GM23338 (cell line): ENCODE measurements at places on chromosomes 3 and 15. TPM values are rescaled to one million over a fixed set of nuclear protein-coding genes. Genes with fewer than 3 reads are reported as not detected.
A peak's percentile ranks its signal among the peaks of the same experiment; 100 is the strongest.

DNA sequence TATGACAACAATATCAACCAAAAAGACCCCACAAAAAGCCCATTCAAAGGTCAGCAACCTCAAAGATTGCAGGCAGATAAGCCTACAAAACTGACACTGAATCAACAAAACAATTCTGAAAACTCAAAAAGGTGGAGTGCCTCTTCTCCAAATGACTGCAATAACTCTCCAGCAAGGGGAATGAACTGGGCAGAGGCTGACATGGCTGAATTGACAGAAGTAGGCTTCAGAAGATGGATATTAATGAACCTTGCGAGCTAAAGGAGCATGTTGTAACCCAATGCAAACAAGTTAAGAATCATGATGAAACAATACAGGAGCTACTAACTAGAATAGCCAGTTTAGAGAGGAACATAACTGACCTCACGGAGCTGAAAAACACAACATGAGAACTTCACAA lies 20.4 kb upstream of the SLC25A38 start:
- no peak for DNase-seq

DNA sequence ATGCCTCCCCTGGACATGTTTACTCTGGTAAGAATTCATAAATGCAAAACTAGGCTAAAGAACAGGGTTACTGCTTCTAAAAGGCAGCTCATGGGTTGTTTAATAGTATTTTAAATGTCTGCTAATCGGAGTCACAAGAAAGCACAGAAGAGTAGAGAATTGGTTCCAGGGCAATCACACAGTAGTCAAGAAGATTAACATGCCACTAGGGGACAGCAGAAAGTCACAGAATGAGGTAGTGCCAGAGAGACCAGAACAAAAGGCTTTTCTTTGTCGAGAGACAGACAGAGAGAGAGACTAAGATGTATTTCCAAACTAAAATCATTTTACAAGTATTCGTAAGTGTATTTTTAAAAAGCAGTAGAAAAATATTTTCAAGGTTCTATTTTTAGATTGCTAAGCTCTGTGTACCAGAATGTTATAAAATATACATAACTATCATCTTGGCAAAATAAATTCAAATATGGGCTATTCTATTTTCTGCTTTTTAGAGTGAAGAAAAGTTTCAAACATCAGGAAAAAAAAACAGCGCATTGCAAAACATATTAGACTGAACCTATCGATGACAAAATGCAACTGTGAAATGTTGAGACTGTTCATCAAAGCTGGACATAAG lies 78.3 kb upstream of the CDIN1 start:
- DNase-seq = peak; percentile 92

DNA sequence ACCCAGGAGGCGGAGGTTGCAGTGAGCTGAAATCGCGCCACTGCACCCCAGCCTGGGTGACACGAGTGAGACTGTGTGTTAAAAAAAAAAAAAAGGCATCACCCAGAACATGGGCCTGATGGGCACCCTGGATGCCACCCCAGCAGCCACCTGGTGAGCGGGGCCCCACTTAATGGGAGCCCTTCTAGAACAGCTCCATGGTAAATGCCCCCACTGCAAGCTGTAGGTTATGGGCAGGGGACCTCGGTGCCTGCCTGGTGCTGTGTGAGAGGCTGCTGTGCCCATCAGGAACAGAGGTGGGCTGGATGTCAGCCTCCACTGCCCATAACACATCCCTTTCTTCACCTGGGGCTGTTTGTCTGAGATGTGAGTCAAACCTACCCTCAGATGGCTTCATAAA lies 156.2 kb upstream of the MEF2A start:
- no peak for DNase-seq

GRCh38 chr3:88343264-88343663 lies 193.5 kb downstream of the C3orf38 start:
- no peak for DNase-seq

- no peak for DNase-seq
These were observed 24.7 kb downstream of the GOLGA6L2 start for GRCh38 chr15:23422099-23422945.

Gene LRRC49
- polyA plus RNA-seq = 6.9 and 8.5 TPM in 2 replicates
